ENCODE measurements at places on chromosomes 6 and 20.

DNA sequence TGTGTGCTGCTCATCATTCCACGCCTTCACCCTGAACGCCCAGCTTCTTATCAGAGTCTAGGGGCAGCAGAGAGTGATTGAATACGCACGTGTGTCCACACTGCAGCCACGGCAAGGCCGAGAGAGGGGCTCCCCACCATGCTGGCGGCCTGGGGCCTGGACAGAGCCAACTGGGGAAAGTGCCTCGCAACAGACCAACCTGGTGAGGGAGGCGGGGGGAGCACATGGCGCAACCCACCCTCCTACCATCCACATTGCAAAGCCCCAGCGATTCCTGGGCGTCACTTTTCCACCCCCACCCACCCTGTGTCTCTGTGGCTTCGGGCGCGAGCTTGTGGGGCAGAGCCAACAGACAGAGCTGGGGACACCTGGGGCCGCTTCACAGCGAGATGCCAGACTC, 66.4 kb upstream of the DUSP22 start:
- DNase-seq: no peak

- no peak for DNase-seq
These were observed 546.5 kb upstream of the POU3F2 start for GRCh38 chr6:98287876-98288275.

- no peak for DNase-seq
These were observed 28.1 kb downstream of the SPDEF start for GRCh38 chr6:34527751-34528670.

- no peak for DNase-seq
These were observed 47.7 kb downstream of the AKAP7 start for GRCh38 chr6:131182991-131183425.

GRCh38 chr6:87600576-87600975, 10.6 kb downstream of the ORC3 start:
- DNase-seq: no peak

- no peak for DNase-seq
These were observed 59.8 kb downstream of the CCDC170 start for GRCh38 chr6:151553416-151554165.

DNA sequence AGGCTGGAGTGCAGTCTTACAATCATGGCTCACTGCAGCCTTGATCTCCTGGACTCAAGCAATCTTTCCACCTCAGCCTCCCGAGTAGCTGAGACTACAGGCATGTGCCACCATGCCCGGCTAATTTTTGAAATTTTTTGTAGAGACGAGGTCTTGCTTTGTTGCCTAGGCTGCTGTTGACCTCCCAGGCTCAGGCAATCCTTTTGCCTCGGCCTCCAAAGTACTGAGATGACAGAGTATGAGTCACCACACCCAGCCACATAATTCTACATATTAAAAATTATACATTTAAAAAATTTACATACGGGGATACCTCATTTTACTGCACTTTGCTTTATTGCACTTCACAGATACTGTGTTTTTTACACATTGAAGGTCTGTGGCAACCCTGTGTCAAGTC, 115.1 kb downstream of the MAN1A1 start:
- no peak for DNase-seq

GRCh38 chr20:37256286-37256685, 5.3 kb downstream of the GHRH start:
- DNase-seq: no peak

DNA sequence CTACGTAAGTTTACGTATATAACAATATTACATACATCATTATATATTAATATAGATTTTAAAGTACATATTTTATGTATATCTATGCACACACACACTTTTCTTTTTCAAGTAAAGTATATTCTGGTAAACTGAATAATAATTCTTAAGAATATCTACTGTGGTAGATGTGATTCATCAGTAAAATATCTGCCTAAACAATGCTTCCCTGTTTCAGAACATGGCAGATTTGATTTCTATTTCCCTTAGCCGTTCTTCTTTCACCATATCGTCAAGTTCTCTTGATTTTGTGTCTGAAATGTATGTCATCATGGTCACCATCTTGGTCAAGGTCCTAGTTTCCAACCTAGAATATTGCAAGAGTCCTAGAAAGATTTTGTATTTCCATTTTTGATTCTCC, 195.6 kb downstream of the HDGFL1 start:
- DNase-seq: no peak

DNA sequence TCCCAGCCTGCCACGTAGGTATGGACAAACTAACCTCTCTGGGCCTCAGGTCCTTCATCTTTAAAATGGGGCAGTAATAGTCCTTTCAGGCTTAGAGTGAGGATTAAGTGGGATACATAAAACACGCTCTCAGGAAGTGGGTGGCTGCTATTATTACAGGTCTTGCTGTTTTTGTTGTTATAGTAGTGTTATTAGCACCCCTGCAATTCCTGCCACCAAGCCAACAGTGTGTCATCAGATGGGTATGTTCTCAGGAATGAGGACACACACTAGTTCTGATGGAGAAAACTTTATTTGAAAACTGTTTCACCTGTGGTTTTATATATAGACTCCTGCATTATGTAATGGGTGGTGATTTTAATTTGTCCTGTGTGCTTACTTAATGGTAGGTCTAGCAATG, 131.7 kb downstream of the LRRC1 start:
- no peak for DNase-seq

GRCh38 chr6:100774681-100775080, 106.4 kb downstream of the ASCC3 start:
- DNase-seq: no peak

All from DMS153 (cell line).